ENCODE measurements at places on chromosomes 12 and 14.

DNA sequence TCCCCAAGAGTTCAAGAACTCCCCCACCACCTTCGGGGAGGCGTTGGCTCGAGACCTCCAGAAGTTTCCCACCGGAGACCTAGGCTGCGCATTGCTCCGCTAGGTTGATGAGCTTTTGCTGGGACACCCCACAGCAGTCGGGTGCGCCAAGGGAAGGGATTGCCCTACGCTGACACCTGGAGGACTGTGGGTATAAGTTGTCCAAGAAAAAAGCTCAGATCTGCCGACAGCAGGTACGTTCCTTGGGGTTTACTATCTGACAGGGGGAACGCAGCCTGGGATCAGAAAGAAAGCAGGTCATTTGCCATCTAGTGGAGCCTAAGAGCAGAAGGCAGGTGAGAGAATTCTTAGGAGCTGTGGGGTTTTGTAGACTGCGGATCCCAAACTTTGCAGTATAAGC is 98.8 kb downstream of the FRMD6 start:
- no peaks in the 10 kb centered on the region for H3K4me1 ChIP-seq
- DNase-seq: no peak

GRCh38 chr12:94706250-94706661 is 55.9 kb upstream of the TMCC3 start:
- no peaks in the 10 kb centered on the region for H3K36me3 ChIP-seq
- H3K27ac ChIP-seq: no peak overlapping the region
- no peak for DNase-seq
- no peaks in the 10 kb centered on the region for H3K4me1 ChIP-seq
- H3K27me3 ChIP-seq: no peaks in the 10 kb centered on the region
- no peak overlapping the region for H3K4me3 ChIP-seq

DNA sequence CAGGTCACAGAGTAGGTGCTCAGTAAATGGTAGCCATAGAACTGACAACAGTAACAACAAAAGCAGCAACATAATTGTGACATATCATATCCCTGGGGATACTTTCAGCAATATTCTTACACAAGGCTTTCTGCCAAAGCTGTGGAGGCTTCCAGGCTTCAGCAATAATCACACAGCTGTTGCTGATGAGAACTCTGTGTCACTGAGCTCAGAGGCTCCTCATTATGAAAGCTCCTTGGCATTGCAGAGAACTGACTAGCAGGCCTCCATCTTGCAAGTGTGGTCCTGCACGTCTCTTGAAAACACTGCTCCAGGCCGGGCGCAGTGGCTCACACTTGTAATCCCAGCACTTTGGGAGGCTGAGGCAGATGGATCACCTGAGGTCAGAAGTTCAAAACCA is 97.3 kb upstream of the BTG1 start:
- no peaks in the 10 kb centered on the region for H3K27me3 ChIP-seq
- no peaks in the 10 kb centered on the region for H3K36me3 ChIP-seq
- no peak overlapping the region for H3K27ac ChIP-seq
- H3K4me3 ChIP-seq: no peak overlapping the region
- peaks cover 13% of the 10 kb centered on the region for H3K4me1 ChIP-seq
- no peak for DNase-seq

GRCh38 chr14:36768638-36769337 is 107.1 kb downstream of the PAX9 start:
- no peaks in the 10 kb centered on the region for H3K27me3 ChIP-seq
- H3K36me3 ChIP-seq: no peaks in the 10 kb centered on the region
- no peaks in the 10 kb centered on the region for H3K4me1 ChIP-seq

DNA sequence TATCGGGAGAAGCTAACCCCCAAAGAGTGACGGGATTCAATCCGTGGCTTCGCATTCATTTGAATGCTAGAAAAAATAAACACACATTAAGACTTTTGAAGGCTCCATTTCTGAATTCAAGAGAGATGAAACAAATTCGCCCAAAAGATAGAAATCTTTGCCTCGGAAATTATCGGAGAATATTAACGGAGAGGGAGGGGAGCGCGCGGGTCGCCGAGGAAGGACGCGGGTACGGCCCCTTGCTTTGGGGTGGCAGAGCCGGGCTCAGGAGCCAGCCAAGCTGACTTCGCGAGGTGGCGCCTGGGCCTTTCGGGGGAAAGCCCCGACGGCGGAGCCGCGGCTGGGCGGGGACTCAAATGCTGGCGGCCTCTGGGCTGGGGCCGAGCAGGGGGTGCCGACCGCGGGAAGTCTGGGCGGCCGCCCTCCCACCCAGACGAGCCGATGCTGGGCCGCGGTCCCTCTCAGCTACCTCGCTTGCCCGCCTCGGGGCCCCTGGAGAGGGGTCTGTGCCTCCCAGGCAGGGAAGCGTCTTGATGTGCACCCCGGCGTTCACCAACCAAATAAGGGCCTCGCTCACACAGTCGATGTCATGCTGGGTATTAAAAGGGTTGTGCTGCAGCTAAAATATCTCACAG is 14.7 kb downstream of the NKX2-1 start:
- no peak overlapping the region for H3K27ac ChIP-seq
- no peak for DNase-seq
- H3K4me3 ChIP-seq: no peak overlapping the region
- H3K27me3 ChIP-seq: peaks cover 7% of the 10 kb centered on the region

DNA sequence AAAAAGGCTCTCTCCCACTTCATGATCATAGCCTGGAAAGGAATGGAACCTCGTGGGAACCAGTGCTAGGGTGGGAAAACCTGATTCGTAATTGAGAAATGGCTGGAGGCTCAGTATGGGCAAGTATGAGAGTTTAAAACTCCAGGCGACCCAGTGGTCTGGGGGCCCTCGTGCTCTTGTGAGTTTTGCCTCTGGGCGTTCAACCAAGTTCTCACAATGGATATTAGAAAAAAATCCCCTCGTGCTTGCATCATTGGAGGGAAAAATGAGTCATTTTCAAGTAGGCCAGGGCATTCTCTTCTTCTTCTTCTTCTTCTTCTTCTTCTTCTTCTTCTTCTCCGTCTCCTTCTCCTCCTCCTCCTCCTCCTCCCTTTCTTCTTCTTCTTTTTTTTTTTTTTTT is 39.0 kb downstream of the GPR68 start:
- no peak overlapping the region for H3K27ac ChIP-seq
- peaks cover 90% of the 10 kb centered on the region for H3K36me3 ChIP-seq
- no peaks in the 10 kb centered on the region for H3K27me3 ChIP-seq
- H3K4me3 ChIP-seq: no peak overlapping the region

GRCh38 chr14:36091096-36091495 is 85.4 kb downstream of the PTCSC3 start:
- no peaks in the 10 kb centered on the region for H3K4me1 ChIP-seq
- no peak overlapping the region for H3K27ac ChIP-seq
- H3K4me3 ChIP-seq: no peak overlapping the region
- no peaks in the 10 kb centered on the region for H3K36me3 ChIP-seq

DNA sequence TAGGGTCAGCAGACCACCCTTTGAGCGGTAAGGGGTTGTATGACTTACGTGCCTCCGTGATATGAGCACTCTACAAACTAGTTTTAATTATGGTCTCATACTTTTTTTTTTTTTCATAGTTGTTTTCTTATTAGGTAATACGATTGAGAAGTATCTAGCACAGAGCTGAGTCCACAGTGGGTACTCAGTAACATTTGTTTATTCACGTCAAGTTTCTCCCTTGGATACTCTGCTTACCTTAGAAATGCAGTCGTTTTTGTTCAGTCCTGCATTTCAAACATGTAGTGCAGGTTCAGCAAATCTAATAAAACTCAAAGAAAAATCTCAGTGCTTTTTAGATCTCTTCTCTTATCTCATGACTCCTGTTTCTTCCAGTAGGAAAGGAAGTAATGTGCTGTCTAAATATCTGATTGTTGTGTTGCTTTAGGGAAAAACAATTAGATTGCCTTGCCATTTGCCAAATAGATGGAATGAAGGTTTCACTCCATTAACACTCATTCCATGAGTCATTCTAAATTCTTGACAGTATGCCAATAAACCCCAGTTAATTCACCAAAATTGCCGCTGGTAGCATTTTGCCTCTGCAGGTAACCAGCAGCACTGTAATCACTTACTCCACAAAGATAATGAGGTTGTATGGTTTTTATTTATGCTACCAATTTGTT is 118.9 kb downstream of the PTCSC3 start:
- H3K4me3 ChIP-seq: no peak overlapping the region
- no peaks in the 10 kb centered on the region for H3K36me3 ChIP-seq
- DNase-seq: no peak
- H3K27ac ChIP-seq: no peak overlapping the region
